ENCODE measurements at places on chromosomes 5 and 9.

DNA sequence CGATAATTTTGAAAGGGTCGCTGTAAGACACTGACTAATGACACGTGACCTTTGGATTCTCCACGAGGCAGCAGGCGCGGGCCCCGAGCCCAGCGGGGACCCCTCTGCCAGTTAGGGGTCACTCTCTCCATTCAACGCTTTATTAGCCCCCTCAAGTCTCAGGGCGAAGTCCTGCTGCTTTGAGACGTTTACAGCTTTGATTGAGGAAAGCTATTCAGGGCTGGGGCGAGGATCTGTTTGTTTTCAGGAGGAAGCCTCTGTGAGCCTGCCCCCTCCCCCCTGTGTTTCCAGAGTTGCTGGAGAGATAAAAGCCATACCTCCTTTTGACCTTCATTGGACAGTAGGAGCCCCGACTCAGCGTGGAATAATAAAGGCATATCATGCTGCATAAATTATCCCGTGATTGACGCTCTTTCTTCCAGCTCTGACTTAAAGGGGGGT, 31.4 kb upstream of the MSX2 start:
- DNase-seq, result no peak

DNA sequence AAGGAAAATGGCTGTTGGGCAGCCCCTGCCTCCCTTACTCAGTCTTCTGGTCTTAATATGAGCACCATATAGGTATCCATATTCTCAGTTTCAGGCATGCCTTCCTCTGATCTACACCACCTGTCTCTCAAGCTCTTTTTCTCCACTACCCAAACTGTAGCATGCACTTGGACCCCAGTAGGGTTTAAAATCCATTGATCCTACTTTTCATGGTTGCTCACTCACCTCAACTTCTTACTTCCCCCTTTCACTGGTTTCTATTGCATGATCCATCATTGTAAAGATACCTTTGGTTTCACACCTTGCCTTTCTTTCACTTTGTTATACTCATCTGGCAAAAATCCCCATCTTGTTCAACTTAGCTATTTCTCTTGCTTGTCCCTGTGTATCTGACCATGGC, 159.4 kb downstream of the KDM4C start:
- DNase-seq, result no peak

GRCh38 chr5:118533156-118533555, 455.2 kb downstream of the DTWD2 start:
- DNase-seq, result no peak

GRCh38 chr9:109037946-109038715, 24.8 kb upstream of the CTNNAL1 start:
- DNase-seq, result no peak

DNA sequence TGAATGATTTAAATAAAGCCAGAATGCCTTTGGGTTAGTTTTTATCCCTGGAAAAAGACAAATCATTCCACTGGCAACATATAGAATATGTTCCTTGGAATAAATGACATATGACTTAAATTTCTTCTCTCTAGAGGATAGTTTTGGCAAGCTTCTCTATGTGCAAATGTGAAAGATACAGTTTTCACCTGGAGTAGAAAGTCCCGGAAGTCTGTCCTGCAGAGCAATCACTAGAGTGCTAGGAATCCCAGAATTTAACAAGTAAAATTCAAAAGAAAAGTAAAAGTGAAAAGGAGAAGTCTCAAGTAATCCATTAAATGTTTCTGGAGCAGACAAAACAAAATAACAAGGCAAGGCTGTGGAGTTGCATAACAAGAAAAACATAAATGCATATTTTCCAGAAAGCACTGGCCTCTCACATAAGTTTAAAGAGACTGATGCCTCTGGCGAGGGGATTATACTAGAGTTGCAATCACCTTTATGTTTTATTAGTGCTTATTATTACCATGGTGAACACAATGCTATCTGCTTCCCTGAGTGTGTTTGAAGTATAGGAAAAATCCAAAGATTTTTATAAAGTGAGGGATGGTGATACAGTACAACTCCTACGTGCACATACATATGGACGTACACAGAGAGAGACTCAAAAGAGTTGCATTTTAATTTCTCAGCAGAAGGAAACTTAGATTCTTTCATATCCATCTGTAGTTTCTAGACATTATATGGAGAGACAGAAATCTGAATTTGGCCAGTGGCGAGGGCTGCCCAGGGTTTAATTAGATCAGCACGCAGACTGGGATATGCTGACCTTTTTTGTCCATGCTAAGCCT, 188.3 kb upstream of the ANKRD55 start:
- DNase-seq, result no peak

- no peak for DNase-seq
Measured at GRCh38 chr9:131714821-131715220, 25.1 kb downstream of the RAPGEF1 start.

DNA sequence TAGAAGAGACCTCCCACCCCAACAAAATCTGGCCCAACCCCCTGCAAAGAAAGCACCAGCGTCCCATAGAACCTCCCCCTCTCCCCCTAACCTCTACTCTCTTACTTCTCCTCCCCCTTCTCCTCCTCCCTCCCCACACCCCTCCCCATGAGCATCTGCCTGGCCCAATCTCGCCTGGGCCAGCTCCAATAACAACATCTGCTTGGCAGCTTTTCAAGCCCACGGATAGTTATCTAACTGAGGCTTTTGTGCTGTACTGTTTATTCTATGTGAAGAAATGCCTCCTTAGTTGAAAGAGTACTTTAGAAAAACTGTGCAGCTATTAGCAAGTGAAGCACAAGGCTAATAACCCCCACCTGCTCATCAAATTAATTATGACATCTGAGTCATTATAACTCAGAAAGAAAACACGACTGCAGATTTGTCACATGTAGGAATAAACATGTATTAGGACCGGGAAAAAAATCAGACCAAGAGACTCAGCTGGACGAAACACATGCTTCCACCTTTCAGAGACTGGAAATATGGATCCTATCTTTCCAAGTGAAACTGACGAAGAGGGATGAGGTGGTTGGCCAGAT, 42.8 kb downstream of the NFIB start:
- DNase-seq, result peak; percentile 75

- DNase-seq, result no peak
Measured at GRCh38 chr9:129887334-129888292, 52.4 kb downstream of the USP20 start.

- no peak for DNase-seq
Measured at GRCh38 chr5:75965292-75965691, 117.9 kb upstream of the SV2C start.

- no peak for DNase-seq
Measured at GRCh38 chr9:18660001-18660400, 186.0 kb downstream of the ADAMTSL1 start.

GRCh38 chr5:39461007-39461682, 36.4 kb upstream of the DAB2 start:
- DNase-seq, result no peak

GRCh38 chr9:126061575-126061974, 265.1 kb upstream of the MVB12B start:
- DNase-seq, result no peak

DNA sequence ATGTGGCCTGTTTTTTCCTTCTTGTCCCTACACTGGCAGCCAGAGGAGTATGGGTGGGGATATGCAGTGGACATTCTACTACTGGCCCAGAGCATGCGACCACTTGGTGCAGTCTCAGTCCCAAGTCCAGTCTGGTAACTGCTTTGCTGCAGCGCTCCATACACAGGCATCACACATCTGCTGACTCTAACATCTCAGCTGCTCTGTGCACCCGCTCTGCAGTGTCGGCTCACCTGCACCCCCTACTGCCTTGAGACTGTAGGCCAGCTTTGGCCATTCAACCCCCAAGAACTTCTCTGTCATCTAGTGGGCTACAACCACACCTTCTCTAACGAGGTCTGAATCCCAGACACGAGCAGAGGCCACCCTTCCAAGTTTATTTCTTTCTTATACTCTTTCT, 46.4 kb upstream of the SLCO6A1 start:
- DNase-seq, result no peak

GRCh38 chr9:97484134-97484533, 17.3 kb upstream of the TMOD1 start:
- DNase-seq, result no peak

GRCh38 chr9:136410500-136411287, at the start of the genes ENTR1 and PMPCA:
Gene ENTR1, minus strand, starts transcription at chr9:136410614. Its CDS starts 217 bp downstream, at chr9:136410397.
Gene PMPCA, plus strand, starts transcription at chr9:136410658. Its CDS starts 11 bp downstream, at chr9:136410669.
- DNase-seq, result peak; percentile 90

- DNase-seq, result no peak
Measured at GRCh38 chr5:93589829-93590215, 6.8 kb downstream of the NR2F1 start.

DNA sequence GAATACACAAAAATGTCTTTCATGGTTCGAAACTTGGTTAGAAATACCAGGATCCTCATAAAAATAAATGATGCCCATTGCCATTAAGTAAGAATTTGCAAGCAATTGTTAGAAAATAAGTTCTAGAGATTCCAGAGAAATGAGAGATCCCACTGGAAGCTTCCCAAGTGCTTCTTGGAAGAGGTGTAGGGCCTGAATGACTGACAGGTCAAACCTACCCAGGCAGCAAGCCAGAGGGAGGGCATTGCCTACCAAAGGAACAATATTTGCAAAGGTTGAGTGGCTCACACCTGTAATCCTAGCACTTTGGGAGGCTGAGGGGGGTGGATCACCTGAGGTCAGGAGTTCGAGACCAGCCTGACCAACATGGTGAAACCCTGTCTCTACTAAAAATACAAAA, 777.0 kb upstream of the WWC1 start:
- DNase-seq, result no peak

DNA sequence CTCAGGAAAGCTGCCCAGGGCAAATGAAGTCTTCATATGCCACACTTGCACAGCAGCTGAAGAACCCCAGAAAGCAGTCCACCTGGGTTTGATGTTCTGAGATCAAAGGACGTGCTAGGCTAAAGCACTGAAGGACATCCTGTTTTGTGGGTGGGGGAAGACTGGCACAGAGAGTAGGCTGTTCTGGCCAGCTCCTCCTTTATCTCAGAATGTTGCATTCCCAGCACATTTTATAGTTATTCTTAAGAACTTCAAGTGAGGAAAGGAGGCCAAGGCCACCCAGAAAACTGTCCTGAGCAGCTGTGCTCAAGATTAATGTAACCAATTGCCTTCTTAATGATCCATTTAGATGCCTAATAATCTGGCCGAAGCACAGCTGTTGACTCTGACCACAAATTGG, 10.9 kb downstream of the SHOC1 start:
- no peak for DNase-seq

GRCh38 chr5:124604419-124604818, 142.0 kb downstream of the ZNF608 start:
- DNase-seq, result no peak

- DNase-seq, result no peak
Measured at GRCh38 chr9:81119591-81119990, 569.8 kb downstream of the TLE1 start.

DNA sequence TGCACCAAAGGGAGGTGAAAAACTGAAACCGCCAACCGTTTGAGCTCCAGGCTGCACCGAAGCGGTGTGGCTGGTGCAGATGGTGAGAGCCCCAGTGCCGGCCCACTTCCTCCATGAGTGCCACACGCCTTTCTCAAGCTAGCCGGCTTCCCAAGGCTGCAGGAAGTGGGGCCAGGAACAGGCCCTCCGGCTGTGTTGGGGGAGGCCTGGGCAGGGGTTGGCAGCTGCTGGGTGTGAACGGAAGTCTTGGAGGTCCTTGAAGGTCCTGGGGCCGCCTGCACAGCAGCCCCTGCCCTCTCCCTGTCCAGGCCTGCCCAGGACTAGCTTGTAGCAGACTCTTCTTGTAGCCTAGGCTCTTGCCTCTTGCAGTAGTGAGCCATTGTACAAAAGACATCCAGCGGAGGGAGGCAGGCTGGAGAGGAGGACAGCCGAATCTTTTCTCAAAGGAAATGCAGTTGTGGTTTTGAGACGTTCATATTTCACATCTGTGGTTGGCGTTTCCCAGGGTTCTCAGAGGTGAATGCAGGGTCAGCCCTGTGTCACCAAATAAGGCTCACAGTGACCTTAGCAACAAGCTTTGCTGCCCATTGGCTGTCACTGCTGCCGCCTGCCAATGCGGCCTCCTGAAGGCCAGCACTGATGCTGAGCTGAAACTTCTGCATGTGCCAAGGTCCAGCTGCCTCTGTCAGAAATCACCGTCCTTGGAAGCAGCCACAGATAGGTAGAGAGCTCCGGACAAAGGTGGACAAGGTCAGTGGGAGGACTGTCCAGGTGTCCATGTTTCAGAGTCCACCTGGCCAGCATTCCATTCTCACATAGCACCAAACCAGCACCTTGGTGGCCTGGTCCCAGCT, 23.9 kb downstream of the IRF1 start:
- no peak for DNase-seq

DNA sequence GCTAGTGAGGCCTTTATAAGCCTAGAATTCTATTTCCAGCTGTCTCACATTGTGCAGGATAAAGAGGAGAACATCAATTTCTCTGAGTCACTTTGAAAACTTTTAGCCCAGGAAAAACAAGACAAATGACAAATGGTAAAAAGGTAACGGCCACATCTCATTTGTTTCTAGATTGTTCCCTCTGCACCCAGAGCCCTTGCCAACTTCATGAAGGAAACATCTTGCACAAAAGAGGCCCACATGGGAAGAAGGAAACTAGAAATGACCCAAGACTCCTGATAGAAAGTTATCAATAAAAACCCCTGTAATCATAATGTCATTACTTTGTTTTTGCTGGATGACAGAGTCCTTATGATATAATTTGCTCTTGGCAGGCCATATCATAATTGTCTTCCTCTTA, 5.3 kb downstream of the DPYSL3 start:
- no peak for DNase-seq

GRCh38 chr5:150642567-150642927, 2.1 kb downstream of the SYNPO start:
- DNase-seq, result no peak

- no peak for DNase-seq
Measured at GRCh38 chr9:82091610-82092009, 103.0 kb downstream of the SPATA31D1 start.

- DNase-seq, result peak; percentile 42
Measured at GRCh38 chr5:65760504-65761275, 38.7 kb downstream of the NLN start.

DNA sequence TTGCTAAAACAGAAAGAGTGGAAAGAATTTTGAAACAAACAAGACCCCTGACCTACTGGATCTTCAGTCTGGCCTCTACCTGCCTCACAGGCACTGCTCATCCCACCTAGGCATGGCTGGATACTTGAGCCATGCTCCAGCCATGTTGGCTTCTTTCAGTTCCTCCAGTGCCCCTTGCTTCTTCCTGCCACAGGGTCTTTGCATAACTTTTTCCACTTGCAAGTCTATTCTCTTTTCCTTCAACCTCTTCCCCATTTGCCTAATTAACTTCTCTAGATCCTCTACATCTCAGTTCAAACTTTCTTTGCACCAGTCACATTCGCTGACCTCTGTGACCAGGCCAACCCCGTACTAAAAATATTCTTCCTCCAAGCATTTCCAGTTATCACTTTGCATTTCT, 50.4 kb downstream of the STARD4 start:
- DNase-seq, result no peak

DNA sequence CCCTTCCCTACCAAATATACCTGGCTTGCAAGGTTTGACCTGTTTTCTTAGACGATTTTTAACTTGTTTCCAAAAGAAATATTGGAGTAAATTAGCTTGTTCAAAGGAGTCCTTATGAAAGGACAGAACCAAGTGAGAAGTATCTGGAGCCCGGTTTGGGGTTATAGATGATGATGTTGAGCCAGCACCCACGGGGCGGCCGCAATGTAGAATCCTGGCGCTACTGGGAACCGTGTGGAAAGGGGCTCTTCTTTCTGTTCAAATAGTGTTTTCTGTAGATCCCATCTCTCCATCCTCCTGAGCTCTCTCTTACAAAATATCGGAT, 517 bp upstream of the EXOSC2 start:
- DNase-seq, result no peak

All from NCI-H345 (cell line).